ENCODE measurements at places on chromosomes 12 and 14. TPM values are rescaled to one million over a fixed set of nuclear protein-coding genes. Genes with fewer than 3 reads are reported as not detected.

- no peaks in the 10 kb centered on the region for H3K27me3 ChIP-seq
- H3K27ac ChIP-seq = no peak overlapping the region
- no peak overlapping the region for H3K4me3 ChIP-seq
These were observed 44.7 kb downstream of the FERMT2 start for GRCh38 chr14:52906141-52906601.

DNA sequence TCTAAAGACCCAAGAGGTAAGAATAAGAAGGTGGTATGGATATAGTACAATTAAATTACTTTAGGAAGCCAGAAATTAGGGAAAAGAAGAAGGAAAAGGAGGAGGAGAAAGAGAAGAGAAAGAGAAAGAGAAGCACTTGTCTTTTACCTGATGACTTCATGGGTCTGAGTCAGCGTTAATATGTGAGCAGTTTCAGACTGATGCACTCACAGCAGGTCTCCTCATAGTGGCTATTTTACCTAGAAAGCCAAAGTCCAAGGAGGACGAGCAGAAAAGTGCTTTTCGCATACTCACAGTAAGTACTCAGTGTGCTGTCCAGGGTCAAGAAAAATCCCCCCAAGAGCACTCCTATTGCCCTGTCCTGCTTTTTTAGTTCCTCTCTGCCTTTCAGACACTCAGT is 222.1 kb downstream of the C12orf42 start:
- no peak overlapping the region for H3K27ac ChIP-seq
- H3K4me3 ChIP-seq = no peak overlapping the region
- no peak for DNase-seq
- no peaks in the 10 kb centered on the region for H3K36me3 ChIP-seq
- H3K27me3 ChIP-seq = no peaks in the 10 kb centered on the region
- no peaks in the 10 kb centered on the region for H3K4me1 ChIP-seq

DNA sequence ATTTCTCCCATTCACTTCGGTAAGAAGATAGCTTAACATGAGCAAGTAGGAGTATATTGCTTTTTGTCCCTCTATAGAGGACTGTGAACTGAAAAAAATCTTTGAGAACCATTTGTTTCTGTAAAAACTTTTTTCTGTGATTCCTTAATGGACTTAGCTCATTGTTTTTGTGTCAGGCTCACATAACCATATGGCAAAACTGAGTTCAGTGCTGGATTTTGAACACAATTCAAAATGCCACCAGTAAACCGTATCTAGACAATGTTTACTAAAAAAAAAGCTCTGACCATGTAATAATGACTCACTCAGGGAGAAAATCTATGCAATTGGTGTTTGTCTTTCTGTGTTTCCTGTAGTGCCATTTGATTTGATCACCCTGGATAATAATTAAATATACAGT is 5.2 kb downstream of the TRHDE start:
- H3K27ac ChIP-seq = no peak overlapping the region
- no peak overlapping the region for H3K4me3 ChIP-seq
- H3K27me3 ChIP-seq = peaks cover 25% of the 10 kb centered on the region
- peaks cover 5% of the 10 kb centered on the region for H3K4me1 ChIP-seq
- no peaks in the 10 kb centered on the region for H3K36me3 ChIP-seq
- DNase-seq = no peak

DNA sequence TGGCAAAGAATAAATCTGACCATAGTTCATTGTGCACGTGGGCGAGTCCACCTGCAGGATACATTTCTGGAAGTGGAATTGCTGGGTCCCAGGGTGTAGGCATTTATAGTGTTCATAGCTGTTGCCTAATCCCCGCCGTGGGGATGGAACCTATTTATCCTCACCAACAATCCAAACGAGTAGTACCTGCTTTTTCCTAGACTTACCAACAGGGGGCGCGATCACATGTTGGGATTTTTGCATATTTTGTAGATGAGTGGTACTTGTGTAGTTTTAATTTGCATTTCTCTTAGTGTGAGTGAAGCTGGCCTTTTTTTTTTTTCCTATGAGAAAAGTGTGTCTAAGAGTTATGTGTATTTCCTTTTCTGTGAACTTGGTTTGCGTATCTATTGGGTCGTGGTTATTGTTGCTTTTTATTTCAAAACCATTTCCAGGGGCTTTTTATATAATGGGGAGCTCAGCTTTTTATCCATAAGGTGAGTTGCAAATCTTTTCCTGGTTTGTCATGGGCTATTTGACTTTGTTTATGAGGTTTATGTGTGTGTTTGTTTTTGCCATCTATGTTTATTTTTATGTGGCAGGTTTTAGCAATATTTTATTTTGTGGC is 67.2 kb downstream of the CCDC92 start:
- no peak overlapping the region for H3K4me3 ChIP-seq
- H3K4me1 ChIP-seq = no peaks in the 10 kb centered on the region
- H3K27me3 ChIP-seq = no peaks in the 10 kb centered on the region
- no peak for DNase-seq

DNA sequence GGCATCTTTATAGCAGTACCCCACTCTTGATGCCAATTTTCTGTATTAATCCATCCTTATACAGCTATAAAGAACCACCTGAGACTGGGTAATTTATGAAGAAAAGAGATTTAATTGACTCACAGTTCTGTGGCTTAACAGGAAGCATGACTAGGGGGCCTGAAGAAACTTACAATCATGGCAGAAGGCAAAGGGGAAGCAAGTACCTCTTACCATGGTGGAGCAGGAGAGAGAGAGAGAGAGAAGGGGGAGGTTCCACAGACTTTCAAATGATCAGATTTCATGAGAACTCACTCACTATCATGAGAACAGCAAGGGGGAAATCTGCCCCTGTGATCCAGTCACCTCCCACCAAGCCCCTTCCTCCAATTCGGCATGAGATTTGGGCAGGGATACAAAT is 84.4 kb downstream of the SLC24A4 start:
- no peak overlapping the region for H3K27ac ChIP-seq
- H3K27me3 ChIP-seq = no peaks in the 10 kb centered on the region
- H3K4me3 ChIP-seq = no peak overlapping the region
- H3K36me3 ChIP-seq = no peaks in the 10 kb centered on the region
- peaks cover 14% of the 10 kb centered on the region for H3K4me1 ChIP-seq
- DNase-seq = no peak

- no peak for DNase-seq
- no peak overlapping the region for H3K27ac ChIP-seq
- H3K36me3 ChIP-seq = no peaks in the 10 kb centered on the region
- no peaks in the 10 kb centered on the region for H3K27me3 ChIP-seq
- H3K4me1 ChIP-seq = peaks cover 6% of the 10 kb centered on the region
- H3K4me3 ChIP-seq = no peak overlapping the region
These were observed 918 bp upstream of the INHBE start for GRCh38 chr12:57454213-57454565.

DNA sequence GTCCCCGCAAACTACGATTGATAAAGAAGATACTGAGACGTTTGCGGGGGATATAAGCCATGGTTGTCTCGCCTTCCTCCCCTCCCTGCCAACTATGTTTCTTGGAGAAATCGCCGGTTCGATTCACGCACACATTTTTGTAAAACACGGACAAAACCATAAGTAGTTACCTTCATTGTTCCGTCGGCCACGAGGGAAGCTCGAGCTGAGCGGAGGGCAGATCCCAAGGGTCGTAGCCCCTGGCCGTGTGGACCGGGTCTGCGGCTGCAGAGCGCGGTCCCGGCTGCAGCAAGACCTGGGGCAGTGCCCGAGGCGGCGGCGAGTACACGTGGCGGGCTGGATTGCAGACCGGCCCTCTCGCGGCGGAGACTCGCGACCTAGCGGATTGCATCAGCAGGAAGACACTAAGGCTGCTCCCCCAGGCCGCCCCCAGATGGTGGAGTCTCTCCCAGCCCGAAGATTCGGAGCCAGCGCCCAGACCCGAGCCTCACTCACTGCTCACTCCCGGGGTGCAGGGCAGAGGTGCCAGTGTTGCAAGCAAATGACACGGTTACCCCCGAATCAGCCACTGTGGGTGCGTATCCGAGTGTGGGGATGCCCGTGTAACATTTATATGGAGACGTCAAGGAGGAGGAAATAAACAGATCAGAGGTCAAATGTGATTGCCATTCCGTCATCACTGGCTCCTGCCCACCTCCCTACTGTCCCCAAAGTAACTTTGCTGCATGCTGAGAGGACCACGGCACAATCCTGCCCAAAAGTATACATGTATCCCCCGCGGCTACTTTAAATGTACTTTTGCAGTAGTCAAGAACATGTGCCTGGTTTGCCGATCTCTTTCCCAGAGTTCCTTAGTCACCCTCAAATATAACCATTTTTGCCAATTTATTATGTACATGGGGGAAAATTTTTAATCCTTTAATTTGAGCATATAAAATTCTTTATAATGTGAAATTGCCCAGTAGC is at the start of gene BCAT1:
BCAT1 (minus strand) TSS at position 345 of the 966 bp plus-strand sequence; CDS start at position 176, 169 bp downstream.
- no peaks in the 10 kb centered on the region for H3K36me3 ChIP-seq
- peak within 1 kb of the TSS; percentile 69 for H3K4me3 ChIP-seq
- no peaks in the 10 kb centered on the region for H3K27me3 ChIP-seq
- H3K27ac ChIP-seq = peak within 1 kb of the TSS; percentile 45
- peaks cover 7% of the 10 kb centered on the region for H3K4me1 ChIP-seq

DNA sequence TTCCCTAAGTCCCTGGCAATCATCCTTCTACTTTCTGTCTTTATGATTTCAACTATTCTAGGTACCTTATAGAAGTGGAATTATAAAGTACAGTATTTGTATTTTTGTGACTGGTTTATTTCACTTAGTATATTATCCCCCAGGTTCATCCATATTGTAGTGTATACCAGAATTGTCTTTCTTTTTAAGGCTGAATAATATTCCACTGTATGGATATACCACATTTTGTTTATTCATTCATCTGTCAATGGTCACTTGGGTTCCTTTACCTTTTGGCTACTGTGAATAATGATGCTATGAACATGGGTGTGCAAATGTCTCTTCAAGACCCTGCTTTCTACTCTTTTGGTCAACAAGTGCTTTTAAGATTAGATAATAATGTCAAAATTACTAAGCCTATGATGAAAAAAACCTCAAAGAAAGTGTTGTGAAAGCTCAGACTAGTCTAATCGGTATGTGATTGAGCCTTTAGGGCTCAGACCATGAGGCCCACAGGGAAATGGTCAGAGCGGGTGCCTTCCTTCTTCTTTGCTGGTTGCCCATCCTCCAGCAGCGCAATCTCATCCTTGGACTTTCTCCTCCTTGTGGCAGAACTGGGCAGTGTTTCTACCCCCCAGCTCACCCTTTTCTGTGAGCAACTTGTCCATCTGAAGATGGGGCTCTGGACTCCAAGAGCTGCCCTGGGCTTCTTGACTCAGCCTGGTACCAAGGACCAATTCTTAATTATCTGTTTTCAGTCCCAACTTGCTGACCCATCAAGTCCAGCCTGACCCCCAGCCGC is 105.4 kb downstream of the TTC8 start:
- H3K27me3 ChIP-seq = no peaks in the 10 kb centered on the region
- DNase-seq = no peak
- H3K36me3 ChIP-seq = no peaks in the 10 kb centered on the region
- no peak overlapping the region for H3K4me3 ChIP-seq
- no peak overlapping the region for H3K27ac ChIP-seq

- H3K4me3 ChIP-seq = no peak overlapping the region
- peak overlapping the region; percentile 33 for H3K27ac ChIP-seq
- DNase-seq = no peak
- H3K4me1 ChIP-seq = peaks cover 38% of the 10 kb centered on the region
These were observed 122.7 kb upstream of the MDM1 start for GRCh38 chr12:68454892-68455291.

- H3K36me3 ChIP-seq = no peaks in the 10 kb centered on the region
- no peak overlapping the region for H3K4me3 ChIP-seq
- no peaks in the 10 kb centered on the region for H3K27me3 ChIP-seq
- no peak overlapping the region for H3K27ac ChIP-seq
These were observed 110.1 kb upstream of the FAR2 start for GRCh38 chr12:29039013-29039412.

- no peak for DNase-seq
- no peak overlapping the region for H3K27ac ChIP-seq
- H3K4me3 ChIP-seq = no peak overlapping the region
- no peaks in the 10 kb centered on the region for H3K4me1 ChIP-seq
These were observed 319.7 kb downstream of the SNAPC1 start for GRCh38 chr14:62081951-62082350.

Gene TTLL5
- 26.0 TPM for total RNA-seq

Gene CATSPERB
- 3.0 TPM for total RNA-seq

Gene ARMH4
- 2.3 TPM for total RNA-seq

All from upper lobe of right lung (tissue), 1 donor.